ENCODE measurements at places on chromosomes 6 and 20. TPM values are rescaled to one million over a fixed set of nuclear protein-coding genes. Genes with fewer than 3 reads are reported as not detected.

SRXN1 gene
- total RNA-seq, result 11.9 TPM

MYH7B gene
- total RNA-seq, result 0.34 TPM

OGFRL1 gene
- total RNA-seq, result 9.3 TPM

TFB1M gene
- 47.6 TPM for total RNA-seq

TP53TG5 gene
- 0.69 TPM for total RNA-seq

KCNQ2 gene
- 6.6 TPM for total RNA-seq

MBOAT1 gene
- 6.3 TPM for total RNA-seq

CST1 gene
- total RNA-seq, result not detected

TULP1 gene
- total RNA-seq, result 0.66 TPM

NKAIN4 gene
- total RNA-seq, result not detected

C6orf118 gene
- not detected for total RNA-seq

PAX1 gene
- total RNA-seq, result 0.09 TPM

MAK gene
- total RNA-seq, result 0.06 TPM

GTSF1L gene
- total RNA-seq, result not detected

DNMT3B gene
- total RNA-seq, result 3.8 TPM

ZFP64 gene
- 33.5 TPM for total RNA-seq

AVP gene
- not detected for total RNA-seq

HCRTR2 gene
- not detected for total RNA-seq

WFDC12 gene
- total RNA-seq, result not detected

ARMH2 gene
- total RNA-seq, result not detected

TFAP2A gene
- total RNA-seq, result 19.1 TPM

SOBP gene
- total RNA-seq, result 3.3 TPM

SMLR1 gene
- not detected for total RNA-seq

SLC22A23 gene
- 6.2 TPM for total RNA-seq

MOCS3 gene
- 5.3 TPM for total RNA-seq

FAM217A gene
- not detected for total RNA-seq

RAET1L gene
- total RNA-seq, result not detected

FAM209B gene
- total RNA-seq, result 0.81 TPM

Measured in A673 (cell line).